ENCODE measurements at places on chromosomes 4 and X.

- no peak for DNase-seq
Observed at GRCh38 chrX:85326234-85327059, 53.0 kb downstream of the POF1B start.

DNA sequence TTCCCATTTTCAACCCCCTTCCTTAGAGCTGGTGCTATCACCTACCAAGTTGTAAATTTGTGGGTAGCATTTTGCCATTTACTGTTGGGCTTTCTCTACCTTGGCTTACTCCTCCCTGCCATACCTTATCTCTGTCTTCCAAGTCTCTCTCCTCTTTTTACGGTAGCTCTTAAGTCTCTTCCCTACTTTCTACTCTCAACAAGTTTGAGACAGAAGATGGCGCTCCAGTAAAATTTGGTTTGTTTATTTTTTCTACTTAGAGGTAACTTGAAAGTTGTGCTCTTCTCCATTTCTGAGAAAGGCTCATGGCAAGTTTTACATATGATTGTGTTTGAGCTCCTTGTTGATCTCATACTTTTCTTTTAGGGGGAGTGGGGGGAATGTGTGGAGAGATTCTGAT, 1508.1 kb downstream of the TECRL start:
- no peak for DNase-seq

DNA sequence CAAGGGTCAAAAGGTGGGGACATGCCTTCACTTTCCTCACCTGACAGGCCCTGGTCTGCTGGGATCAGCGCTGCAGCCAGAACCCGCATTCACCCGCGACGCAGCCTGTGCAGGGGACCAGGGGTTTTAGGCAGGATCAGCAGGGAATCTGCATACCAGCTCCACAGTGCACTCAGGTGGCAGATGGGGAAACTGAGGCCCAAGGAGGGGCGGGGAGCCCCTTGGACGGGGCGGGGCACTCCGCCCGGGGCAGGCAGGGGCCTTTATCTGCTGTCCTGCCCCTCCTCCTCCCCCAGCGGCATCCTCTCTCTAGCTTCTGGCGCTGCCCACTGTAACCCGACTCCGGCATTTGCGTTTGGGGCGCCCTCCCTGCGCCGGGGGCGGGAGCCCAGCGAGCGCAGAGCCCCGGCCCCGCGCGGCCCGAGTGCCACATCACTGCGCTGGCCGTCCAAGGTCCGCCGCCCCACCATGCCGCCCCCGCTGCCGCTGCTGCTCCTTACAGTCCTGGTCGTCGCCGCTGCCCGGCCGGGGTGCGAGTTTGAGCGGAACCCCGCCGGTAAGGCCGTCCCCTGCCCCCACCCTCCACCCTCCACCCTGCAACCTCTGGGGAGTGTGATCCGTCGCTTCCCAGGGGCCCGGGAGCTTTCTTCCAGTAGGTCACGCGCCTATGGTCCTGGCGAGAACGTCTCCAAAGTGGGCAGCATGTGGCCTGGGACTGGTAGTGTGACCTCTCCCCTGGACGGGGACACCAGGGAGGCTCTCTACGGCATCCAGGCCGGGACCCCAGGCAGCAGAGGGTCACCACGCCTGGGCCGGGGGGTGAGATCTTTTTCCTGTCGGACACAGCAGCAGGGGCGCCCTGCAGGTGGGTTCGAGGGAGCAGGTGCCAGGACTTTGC, at the start of gene CPZ:
Gene CPZ, plus strand, starts transcription at position 400 of the 898 bp plus-strand sequence. Its CDS starts 69 bp downstream, at position 469.
- DNase-seq = no peak

GRCh38 chr4:158282252-158282651, 72.0 kb downstream of the TMEM144 start:
- DNase-seq = no peak

DNA sequence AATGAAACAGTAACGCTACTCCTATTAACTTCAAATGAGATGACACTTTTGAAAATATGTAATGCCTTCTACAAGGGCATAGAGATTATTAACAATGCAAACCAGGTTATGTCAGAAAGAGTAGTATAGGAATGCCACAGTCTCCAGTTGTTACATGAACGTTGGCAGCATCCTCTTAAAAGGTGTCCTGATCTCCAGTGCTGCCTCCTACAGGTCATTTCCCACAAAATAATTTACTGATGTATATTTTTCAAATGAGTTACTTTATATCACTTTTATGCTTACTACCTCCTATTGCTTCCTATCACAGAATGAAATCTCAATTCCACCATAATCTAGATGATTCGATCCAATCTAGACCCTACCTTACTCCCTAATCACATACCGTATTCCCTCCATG, 195.2 kb upstream of the EPHA5 start:
- DNase-seq = no peak

DNA sequence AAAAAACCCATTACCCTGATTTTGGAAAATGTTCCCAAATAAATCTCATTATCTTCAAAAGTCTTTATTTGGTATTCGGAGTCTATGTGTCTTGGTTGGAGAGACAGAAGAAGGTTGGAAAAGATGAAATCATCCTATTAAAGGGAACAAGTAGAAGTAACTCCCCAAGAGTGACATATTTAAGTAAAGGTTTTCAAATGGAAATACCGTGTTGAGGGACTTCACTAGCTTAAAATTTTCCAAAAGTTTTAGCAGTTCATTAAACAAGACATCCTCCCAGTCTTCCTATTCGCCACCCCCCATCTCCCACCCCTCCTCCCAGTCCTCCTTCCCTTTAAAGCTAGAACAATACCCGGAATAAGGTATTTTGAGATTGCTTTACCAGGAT, 62.7 kb upstream of the CCDC160 start:
- DNase-seq = no peak

All from stimulated activated CD4-positive, alpha-beta T cell treated with anti-CD3 and anti-CD28 coated beads, Interleukin-1b, Interleukin-23, amount 100 ng/mL, for 48 hours (primary cell).